Stimulated activated CD4-positive, alpha-beta T cell treated with anti-CD3 and anti-CD28 coated beads, Interleukin-2, amount 100 ng/mL, for 48 hours (primary cell): ENCODE measurements at places on chromosomes 5 and 9.

GRCh38 chr9:5357431-5358105 lies 17.9 kb upstream of the RLN1 start:
- DNase-seq = no peak

- DNase-seq = peak; percentile 1
Measured at GRCh38 chr9:25678147-25678666, at the start of gene TUSC1. Gene TUSC1, minus strand, starts transcription at chr9:25678444. Its CDS starts 132 bp downstream, at chr9:25678312.

- no peak for DNase-seq
Measured at GRCh38 chr9:99690573-99690972, 131.1 kb upstream of the NR4A3 start.

- no peak for DNase-seq
Measured at GRCh38 chr5:3596261-3596825, 711 bp downstream of the IRX1 start.

DNA sequence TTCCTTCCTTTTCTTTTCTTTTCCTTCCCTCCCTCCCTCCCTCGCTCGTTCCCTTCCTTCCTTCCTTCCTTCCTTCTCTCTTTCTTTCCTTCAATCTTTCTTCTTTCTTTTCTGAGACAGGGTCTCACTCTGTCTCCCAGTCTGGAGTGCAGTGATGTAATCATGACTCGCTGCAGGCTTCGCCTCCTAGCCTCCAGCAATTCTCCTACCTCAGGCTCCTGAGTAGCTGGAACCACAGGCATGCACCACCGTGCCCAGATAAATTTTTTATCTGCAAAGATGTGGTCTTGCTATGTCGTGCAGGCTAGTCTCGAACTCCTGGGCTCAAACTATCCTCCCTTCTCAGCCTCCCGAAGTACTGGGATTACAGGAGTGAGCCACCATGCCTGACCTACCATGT lies 81.4 kb downstream of the SPATA31C2 start:
- DNase-seq = no peak

- DNase-seq = no peak
Measured at GRCh38 chr9:82675102-82675501, 387.8 kb downstream of the RASEF start.

DNA sequence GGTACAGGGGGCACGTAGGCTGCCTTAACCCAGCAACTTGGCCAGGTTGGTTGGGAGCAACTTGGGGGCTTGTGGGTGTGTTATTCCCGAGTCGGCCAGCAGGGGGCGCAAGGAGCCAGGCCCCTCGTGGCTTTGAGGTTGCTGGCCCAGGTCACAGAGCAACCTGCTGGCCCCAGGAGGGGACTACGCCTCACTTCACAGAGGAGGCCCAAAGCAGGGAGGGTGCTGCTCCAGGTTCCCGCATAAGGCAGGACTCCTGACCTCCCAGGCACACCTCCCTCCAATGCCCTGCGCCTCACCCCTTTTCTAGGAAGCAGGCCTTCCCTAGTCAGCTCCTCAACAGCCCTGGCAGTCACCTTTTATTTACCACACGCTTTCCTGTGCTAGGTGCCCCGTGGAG lies 18.1 kb downstream of the KYAT1 start:
- DNase-seq = peak; percentile 93

- no peak for DNase-seq
Measured at GRCh38 chr5:66987126-66987525, 209.5 kb downstream of the CD180 start.

- no peak for DNase-seq
Measured at GRCh38 chr5:129460936-129461710, 1.0 kb downstream of the ADAMTS19 start.
